ENCODE measurements at places on chromosomes 7 and 10. TPM values are rescaled to one million over a fixed set of nuclear protein-coding genes. Genes with fewer than 3 reads are reported as not detected.

DNA sequence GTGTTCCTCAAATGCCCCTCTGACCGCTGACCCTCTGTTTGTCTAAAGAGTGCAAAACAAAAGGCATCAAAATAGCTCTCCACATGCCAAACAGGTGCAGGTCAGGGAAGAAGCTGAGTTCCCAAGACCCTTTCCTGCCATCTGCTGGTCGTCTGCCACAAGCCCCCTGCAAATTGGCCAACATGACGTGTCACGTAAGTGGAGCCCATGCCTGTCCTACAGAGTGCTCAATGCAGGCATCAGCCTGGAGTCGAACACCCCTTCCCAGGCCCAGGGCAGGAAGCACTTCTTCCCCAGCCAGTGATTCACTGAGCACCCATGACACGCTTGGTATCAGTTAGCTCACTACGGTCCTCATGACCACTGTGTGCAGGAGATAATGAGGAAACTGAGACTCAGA, 14.1 kb downstream of the TMEM72 start:
- DNase-seq: no peak

DNA sequence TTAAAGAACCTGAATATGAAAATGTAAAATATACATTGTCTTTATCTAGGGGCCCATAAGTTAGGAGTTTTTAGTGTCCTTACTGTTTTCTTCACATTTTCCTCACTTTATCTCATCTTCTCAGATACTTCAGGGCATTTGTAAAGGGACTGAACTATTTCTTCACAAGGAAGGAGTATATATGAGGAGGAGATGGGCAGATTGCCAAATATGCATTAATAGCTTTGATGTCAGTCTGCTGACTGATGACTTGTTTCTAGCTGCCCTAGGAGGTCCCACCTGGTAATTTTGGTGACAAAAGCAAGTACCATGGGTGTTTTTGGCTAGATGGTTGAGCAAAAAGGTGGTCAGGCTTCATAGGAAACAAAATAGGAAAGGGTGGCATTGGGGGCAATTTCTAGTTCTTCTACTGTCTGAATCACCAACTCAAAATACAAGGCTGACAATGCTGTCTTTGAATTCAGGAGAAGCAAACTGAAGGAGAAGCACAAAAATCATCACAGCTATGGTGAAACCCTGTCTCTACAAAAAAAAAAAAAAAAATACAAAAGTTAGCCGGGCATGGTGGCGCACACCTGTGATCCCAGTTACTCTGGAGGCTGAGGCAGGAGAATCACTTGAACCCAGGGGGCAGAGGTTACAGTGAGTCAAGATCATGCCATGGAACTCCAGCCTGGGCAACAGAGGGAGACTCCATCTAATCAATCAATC, 10.4 kb upstream of the STRIP2 start:
- DNase-seq: no peak

GRCh38 chr7:157513162-157513621, 176.4 kb downstream of the DNAJB6 start:
- peak; percentile 53 for DNase-seq

- DNase-seq: no peak
Observed at GRCh38 chr10:110842326-110842904, 29.3 kb upstream of the PDCD4 start.

GRCh38 chr7:107614425-107614824, 34.4 kb downstream of the BCAP29 start:
- no peak for DNase-seq

DNA sequence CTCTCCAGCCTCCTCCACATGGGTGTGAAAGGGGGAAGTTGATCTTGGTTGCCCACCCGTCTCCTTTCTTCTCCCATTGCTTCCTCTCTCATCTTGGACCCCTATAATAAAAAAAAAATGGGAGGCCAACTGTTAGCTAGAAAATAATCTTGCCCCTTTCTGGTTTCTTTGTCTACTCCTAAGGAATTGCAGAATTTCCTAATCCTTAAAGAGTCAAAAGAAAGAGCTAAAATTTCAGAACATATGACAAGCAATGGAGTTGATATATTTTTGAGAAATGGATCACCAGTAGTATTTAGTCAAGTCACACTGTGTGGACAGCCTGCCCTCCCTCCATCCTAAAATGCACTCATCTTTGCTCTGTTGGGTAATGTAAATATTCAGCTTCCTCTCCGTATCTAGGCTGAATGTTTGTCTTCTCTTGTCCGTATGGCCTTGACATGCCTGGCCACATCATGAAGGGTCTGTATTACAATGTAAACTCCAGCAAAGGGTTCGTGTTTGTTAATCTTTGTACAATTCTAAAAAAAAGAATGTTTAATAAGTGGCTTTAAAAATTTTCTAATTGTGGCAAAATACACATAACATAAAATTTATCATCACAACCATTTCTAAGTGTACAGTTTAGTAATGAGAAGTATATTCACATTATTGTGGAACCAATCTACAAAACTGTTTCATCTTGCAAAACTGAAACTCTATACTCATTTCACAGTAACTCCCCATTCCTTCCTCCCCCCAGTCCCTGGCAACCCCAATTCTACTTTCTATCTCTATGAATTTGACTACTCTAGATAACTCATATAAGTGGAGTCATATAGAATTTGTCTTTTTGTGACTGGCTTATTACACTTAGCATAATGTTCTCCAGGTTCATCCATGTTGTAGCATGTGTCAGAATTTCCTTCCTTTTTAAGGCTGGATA, 71.5 kb downstream of the ZNF92 start:
- no peak for DNase-seq

DNA sequence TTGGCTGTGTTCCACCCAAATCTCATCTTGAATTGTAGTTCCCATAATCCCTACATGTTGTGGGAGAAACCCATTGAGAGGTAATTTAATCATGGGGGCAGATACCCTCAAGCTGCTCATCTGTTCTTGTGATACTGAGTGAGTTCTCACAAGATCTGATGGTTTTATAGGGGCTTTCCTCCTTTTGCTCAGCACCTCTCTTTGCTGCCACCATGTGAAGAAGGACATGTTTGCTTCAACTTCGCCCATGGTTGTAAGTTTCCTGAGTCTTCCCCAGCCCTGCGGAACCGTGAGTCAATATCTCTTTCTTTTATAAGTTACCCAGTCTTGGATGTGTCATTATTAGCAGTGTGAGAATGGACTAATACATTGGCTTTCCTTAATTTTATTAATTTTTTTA, 527.8 kb downstream of the MDFIC start:
- DNase-seq: no peak

DNA sequence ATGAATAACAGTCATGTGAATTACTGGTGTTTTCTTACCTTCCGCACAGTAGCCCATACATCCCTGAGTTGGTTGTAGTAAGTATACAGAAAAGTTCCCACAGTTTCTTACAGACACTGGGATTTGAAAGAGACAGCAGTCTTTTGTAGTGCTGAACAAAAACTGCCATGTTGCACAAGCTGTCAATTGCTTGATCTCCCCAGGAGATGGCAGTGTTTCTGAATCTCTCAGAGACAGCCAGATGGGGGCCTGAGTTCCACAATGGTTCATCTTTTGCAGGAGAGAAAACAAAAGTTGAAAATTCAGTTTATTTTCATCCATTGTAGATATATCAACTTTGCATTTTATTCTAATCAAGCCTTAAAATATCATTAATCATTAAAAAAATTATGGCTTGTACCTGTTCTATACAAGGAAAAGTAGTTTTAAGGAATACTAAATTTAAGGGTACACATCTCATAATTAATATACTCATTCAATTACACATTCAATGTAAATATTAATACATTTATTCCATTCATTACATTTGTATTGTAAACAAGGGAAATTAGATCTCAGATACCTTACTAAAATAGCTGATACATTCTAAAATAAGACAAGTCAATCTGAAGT, 14.5 kb downstream of the VWDE start:
- DNase-seq: no peak

DNA sequence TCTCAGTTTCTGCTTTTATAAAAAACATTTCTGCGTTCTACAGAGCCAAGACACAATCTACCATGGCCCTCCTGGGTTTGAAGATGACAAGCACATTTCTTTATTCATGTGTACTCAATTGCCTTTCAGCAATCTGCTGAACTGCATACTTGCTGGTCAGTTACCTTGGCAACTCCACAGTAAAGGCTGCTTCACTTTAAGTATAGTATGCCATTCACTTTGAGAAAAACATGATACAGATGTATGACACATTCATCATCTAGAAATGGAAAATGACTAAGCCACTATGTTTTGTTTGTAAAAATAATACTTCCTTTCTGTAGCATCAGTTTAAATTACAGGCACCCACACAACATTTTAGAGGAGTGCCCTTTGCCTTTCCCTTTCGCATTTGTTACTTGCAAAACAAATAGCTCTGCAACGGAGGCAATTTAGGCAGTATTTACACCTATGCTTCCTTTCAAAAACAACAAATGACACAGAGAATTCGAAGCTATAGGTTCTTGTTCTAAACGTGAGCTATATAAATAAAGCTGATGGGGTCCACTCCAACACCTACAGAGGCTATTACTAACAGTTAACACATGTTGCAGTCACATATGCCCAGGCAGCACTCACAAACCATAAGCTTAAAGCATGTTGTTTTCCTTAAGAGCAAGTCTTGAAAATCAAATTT, 23.5 kb downstream of the SGCE start:
- peak; percentile 39 for DNase-seq

- DNase-seq: no peak
Observed at GRCh38 chr10:4431114-4431863, 394.7 kb upstream of the AKR1E2 start.

DNA sequence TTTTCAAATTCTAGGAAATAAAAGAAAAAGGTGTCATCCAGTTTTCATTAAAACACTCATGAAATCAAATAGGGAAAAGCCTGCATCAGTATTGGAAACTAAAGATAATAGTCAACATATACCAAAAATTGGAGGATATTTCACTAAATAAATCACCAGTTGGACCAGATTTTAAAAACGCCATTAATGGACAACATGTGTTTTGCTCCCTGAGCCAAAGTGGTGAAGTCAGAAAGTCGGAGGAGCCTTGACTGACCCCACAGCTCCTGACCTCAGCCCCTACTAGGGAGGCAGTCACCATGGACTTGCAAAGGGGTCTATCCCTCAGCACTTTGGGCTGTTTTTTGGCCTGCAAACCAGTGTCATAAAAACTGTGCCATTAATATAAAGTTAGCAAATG, 98.3 kb upstream of the SEC61G start:
- no peak for DNase-seq

DNA sequence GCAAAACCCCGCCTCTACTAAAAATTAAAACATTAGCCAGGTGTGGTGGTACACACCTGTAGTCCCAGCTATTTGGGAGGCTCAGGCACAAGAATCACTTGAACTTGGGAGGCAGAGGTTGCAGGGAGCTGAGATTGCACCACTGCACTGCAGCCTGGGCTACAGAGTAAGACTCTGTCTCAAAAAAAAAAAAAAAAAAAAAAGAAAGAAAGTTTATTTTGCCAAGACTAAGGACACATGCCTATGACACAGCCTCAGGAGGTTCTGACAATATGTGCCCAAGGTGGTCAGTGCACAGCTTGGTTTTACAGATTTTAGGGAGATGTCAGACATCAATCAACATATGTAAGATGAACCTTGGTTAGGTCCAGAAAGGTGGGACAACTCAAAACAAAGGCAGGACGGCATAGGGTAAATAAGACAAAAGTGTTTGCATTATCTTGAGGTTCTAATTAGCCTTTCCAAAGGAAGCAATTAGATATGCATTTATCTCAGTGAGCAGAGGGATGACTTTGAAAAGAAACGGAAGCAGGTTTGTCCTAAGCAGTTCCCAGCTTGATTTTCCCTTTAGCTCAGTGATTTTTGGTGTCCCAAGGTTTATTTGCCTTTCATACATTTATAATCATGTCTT, 20.7 kb upstream of the OTUD1 start:
- DNase-seq: no peak

- no peak for DNase-seq
Observed at GRCh38 chr10:115604627-115605026, 511.5 kb downstream of the ATRNL1 start.

DNA sequence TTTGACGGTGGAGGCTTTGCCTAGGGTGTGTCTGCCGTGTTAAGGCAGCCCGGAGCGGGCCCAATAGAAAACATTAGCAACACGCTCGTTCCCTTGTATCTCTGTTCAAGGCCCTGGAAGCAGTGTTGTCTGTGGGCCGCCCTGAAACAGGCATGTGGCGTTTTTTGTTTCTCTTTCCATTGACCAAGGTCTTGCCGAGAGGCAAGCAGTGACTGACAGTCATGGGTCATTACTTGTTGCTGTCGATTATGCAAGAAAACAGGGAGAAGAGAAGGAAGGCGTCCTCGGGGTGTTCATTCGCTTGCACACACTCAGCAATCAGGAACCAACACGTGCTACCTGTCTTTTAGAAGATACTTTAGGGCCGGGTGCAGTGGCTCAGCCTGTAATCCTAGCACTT, 92.5 kb downstream of the EZH2 start:
- DNase-seq: no peak

DNA sequence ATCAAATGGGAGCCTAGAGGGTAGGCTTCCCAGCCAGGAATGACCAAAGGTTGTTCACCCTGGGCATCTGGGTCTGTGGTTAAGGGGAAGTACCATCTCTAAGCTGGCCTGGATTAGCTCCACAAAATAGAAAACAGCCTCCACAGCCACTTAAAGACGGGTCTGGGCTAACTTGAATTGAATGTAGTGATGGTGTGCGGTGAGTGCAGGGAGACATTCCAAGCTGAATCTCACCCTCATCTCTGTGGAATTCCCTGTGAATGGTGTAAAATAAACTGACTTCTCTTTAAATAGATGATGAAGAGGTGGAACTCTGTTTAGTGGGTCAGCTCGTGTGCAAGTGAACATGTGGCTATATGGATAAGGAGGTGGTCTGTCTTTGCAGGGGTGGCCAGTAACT, 251.0 kb downstream of the DYNC1I1 start:
- DNase-seq: no peak

DNA sequence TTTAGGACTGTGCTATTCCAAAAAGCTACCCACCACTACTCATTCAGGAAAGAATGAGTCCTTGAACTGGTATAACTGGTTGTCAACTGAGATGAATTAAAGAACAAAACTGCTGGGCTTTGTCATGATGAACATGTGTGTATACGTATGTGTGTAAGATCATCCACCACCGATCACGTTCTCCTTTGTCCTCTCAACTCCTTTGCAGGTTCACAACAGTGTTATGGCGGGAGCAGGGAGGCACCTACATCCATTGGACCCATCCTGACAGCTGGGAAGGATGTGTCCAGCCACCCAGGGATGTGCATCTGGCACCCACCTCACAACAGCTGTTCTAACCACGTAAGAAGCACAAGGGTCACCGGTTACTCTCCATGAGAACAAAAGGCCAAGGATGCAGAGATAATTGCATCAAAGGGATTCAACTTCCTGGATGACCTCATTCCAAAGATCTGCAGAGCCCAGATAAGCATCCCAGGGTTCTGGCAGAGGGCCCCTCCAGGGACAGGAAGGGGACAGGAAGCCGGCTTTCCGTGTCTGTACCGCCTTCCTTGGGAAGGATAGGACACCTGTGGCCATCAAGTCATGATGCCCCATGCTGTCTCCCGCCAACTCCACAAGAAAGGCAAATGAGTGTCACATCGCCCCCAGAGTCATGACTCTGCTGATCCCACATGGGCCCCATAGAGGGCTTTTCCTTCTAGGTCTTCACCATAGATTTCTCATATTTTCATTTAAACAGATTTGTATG, 66.1 kb downstream of the STEAP1B start:
- DNase-seq: no peak

GRCh38 chr10:99374526-99374925, 45.4 kb downstream of the CNNM1 start:
- no peak for DNase-seq

Gene CEP55
- 4.7 TPM for total RNA-seq

Gene SLC39A12
- total RNA-seq: not detected

Gene LRIT1
- total RNA-seq: not detected

Gene PPP1R9A
- under 0.01 TPM for total RNA-seq

Gene CDH23
- under 0.01 TPM for total RNA-seq

Gene OR9A2
- not detected for total RNA-seq

Gene REEP3
- 66.6 TPM for total RNA-seq
